ENCODE measurements at places on chromosomes 2 and 18.

- no peak for DNase-seq
These were observed 366.5 kb upstream of the POU3F3 start for GRCh38 chr2:104487366-104487765.

GRCh38 chr18:12597760-12598159 is 60.1 kb downstream of the SPIRE1 start:
- no peak for DNase-seq

GRCh38 chr2:56681659-56682396 is 498.0 kb downstream of the CCDC85A start:
- DNase-seq, result no peak

DNA sequence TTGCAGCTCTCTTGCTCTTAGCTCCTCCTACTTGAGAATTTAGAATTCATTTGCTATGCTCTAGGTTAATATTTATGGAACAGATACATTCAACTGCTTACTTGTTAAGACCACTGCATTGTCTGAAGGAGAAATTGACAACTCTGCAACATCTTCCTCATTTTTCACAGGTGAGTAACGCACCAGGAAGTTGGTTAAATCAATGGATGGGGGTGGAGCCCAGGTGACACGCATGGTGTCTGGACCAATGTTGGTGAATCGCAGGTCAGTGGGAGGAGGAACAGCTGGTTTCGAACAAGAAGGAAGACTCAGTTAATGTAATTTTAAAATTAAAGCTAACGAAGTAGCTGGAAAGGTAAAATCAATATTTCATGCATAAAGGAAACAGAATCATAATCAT is 44.3 kb downstream of the FN1 start:
- DNase-seq, result no peak

GRCh38 chr2:234998404-234999211 is 46.8 kb downstream of the SH3BP4 start:
- DNase-seq, result no peak

DNA sequence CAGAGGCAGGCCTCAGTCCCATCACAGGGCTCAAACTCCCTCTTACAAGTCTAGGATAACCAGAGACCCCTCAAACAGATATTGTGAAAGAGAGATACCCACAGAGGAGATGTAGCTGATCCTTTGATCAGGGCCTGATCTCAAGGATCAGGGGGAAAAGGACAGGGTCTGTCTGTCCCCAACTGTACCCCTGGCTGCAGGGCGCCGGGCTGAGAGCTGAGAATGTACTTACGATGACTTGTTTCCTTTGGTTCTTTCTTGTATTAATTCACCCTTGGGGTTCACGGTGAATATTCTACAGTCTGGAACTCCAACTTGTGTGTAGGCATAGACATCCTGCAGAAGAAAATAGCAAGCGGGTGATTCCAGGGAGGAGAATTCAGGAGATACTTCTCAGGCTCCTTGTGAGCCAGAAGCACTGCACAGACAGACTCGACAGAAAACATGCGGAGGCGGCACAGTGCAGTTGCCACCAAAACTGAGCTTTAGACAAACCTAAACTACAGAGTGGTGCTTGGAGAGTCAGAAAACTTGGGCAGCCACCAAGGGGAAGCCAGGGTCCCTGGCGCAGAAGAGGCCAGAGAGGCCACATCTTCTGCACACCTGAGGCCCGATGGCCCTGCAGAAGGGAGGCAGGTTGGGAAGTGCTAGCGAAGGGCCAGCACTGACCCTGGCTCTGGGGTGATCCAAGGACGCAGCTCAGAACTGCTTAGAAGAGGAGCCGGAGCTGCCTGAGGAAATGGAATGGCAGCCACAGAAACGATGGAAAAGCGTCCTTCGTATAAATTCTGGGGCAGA is 73.9 kb downstream of the EMILIN2 start:
- no peak for DNase-seq

GRCh38 chr2:39568561-39569006 is 97.1 kb upstream of the TMEM178A start:
- no peak for DNase-seq

DNA sequence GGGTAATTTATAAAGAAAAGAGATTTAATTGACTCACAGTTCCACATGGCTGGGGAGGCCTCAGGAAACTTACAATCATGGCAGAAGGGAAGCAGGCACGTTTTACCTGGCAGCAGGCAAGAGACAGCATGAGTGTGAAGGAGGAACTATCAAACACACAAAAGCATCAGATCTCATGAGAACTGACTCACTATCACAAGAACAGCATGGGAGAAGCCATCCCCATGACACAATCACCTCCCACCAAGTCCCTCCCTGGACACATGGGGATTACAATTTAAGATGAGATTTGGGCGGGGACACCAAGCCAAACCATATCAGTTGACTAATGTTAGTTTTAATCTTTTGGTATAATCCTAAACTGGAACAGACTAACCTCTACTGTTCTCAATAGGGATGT is 49.1 kb upstream of the CPO start:
- no peak for DNase-seq

GRCh38 chr2:101692041-101692440 is 5.5 kb upstream of the MAP4K4 start:
- DNase-seq, result no peak

- no peak for DNase-seq
These were observed 106.5 kb upstream of the ETAA1 start for GRCh38 chr2:67290451-67291290.

GRCh38 chr2:68274022-68274421 is 21.7 kb upstream of the PPP3R1 start:
- no peak for DNase-seq

GRCh38 chr18:80133124-80133523 is 24.1 kb downstream of the ADNP2 start:
- DNase-seq, result no peak

DNA sequence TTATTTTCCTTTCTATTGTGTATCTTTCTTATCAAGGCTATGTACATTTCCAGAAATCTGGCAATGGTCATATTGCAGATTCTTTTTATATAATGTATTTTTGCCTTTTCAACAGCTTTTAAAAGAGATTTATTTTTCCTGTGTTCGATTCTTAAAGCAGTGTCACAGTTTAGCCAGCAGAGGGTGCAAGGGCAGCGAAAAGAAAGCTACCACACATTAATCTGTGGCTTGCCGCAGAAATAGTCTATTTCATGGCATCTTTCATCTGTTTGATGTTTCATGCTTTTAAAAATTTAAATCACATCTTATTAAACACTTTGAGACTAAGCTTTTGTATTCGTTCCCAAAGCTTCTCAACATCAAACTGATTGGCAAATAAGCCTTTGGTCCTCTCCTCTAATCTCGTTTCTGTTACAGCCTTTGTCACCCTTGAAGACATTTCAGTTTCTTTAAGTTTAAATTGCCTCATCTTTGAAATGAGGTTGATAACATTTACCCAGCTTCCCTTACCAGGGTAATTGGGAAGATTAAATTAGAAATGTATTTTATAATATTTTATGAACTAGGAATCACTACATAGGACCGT is 73.3 kb downstream of the PIK3C3 start:
- no peak for DNase-seq

DNA sequence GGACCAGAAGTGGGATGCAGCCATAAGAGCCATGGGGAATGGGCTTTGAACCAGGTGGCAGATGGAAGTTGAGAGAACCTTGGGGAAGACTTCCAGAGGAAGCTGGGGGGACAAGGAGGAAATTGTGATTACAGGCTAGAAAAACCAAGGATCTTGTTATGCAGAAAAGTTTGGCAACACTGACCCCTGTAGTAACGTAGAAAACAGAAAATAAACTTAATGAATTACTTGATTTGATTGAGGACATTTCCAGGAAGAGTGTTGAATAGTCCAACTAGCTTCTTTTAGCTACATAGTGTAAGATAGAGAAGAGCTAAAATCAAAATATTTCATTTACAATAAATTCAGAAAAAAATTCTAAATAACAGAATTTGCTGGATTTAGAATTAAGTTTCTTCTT is 91.9 kb upstream of the GPC1 start:
- DNase-seq, result no peak

Measured in cortex of kidney (tissue), 1 donor.